ENCODE measurements at places on chromosomes 13 and 19.

GRCh38 chr13:58379221-58379620, 747.7 kb downstream of the PCDH17 start:
- no peak for DNase-seq

- no peak for DNase-seq
These were observed 56.2 kb downstream of the LACC1 start for GRCh38 chr13:43935878-43936277.

GRCh38 chr13:20340759-20341171, 108.6 kb upstream of the GJB6 start:
- DNase-seq = no peak

DNA sequence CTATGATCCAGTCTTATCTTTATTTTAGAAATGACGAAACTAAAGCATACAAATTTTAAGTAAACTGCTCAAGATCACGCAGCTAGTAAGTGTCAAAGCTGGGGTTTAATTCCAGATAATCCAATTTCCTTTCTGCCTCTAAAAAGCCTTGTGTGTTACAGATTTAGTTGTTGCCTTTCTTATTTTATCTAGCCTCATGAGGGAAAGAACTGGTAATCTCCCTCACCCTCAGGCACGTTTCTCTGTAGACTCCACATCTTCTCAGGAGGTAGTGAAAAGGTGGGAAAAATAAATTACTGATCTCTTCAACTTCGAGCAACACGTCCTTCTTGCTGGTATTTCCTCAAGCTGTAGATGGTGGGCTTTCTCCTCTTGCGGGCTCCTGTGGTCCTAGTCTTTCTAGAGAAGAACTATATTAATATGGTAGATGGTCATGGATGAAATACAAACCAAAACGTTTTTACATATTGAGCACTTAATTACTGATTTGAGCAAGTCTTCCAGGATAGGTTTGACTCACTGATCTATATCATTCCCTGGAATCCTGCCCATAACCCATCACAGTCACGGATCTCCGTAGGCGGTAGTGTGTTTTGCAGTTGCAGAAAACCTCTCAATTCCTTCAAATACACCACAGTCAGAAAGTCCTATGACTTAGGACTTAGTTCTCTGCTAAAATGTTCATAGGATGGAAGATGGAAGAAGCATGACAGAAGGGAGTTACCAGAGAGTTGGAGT, 519.5 kb downstream of the DCT start:
- DNase-seq = no peak

- no peak for DNase-seq
These were observed 21.7 kb downstream of the ZNF613 start for GRCh38 chr19:51948975-51949374.

DNA sequence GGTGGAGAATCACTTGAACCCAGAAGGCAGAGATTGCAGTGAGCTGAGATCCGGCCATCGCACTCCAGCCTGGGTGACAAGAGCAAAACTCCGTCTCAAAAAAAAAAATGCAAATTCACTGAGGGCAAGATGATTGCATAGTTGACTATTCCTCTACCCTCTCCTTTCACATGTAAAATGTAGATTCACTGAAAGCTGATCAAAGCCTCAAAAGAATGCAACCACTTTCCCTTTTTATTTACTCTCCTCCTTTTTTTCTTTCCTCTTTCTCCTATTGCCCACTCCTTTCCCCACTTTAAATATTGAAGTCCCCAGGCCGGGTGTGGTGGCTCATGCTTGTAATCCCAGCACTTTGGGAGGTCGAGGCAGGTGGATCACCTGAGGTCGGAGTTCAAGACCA, 6.3 kb downstream of the TEX101 start:
- no peak for DNase-seq

GRCh38 chr13:106493533-106494220, 41.8 kb downstream of the EFNB2 start:
- DNase-seq = no peak

Measured in NCI-H2171 (cell line).